HS-27A (cell line): ENCODE measurements at places on chromosomes 11 and 22.

DNA sequence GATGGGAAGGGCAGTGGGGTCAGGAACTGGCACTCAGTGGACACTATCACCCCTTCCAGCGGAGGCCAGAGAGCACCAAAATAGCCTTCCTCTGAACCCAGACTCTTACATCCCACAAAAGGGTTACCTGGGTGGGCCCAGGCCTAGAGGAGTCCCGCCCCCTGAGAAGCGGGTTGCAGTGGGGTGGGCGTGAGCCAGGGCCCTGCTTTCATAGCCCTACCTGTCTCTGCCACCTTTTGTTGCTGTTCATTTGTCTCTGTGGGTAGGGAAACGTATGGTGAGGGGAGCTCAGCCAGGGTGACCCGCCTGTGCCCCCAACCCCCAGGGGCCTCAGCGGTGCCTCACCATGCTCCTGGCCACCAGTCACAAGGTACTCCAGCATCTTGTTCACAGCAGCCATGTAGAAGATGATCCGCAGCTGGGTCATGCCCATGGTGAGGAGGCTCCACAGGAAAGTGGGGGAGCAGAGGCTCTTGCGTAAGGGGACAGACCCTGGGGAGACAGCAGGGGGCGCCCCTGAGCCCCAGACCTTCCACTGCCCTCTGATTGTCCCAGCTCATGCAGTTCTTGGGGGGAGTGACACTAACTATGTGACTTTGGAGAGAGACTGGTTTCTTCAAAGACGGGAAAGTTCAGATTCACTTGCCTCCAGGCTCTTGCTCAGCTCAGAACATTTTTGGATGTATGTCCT, 24.0 kb downstream of the SLC43A1 start:
- DNase-seq: no peak

DNA sequence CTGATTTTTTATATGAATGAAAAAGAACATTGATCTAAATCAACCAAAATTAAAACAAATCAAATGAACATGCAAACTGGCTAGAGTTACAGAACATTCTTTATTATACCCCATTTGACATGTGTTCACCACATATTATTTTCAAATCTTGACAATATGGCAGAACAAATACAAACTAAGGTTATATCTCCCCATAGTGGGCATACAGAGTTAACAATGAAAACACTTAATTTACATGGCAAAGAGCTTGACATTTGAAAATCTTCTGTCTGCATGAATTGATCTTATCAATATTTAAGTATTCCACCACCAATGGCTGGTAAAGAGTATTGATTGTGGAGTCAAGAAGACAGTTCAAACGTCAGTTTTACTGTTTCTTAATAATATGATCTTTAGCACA, 197.9 kb upstream of the ANO3 start:
- no peak for DNase-seq

DNA sequence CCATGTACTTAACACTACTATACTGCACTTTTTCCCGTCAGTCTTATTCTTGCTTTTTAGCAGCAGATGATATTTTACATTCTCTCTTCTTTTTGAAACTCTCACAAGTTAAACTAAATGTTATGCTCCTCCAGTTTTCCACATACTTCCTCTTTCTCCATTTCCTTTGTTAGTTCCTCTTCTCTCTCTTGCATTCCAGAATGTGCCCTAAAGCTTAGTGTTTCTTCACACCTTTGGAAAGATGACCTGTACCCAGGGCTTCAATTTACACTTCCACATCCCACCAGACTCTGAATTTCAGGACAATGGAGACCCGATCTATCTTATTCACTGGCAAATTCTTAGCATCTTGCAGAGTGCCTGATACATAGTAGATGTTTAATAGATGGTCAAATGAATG, 51.8 kb downstream of the APIP start:
- DNase-seq: no peak

- no peak for DNase-seq
These were observed 11.0 kb downstream of the PTPRJ start for GRCh38 chr11:47991266-47991830.
